Hindlimb muscle (tissue), 1 donor: ENCODE measurements at places on chromosomes 7 and 10.

DNA sequence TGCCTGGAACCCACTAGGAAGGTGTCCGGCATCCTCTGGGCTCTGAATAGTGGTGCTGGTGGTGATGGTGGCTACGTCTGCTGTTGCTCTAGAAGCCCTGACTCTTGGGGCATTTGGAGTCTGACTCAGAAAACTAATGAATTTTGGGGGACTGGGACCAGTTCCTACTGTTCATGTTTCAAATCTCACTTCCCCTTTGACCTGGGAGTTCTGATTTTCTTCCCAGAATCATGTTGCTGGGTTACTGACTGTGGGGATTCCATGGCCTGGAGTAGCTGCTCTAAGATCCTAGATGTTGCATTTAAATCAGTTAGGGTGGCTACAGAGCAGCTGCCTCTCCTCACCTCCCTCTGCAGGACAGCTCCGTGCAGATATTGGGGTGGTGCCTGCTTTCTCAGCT lies 3.2 kb downstream of the TSPAN33 start:
- DNase-seq = no peak

GRCh38 chr10:4767033-4767814 lies 58.8 kb upstream of the AKR1E2 start:
- peak; percentile 34 for DNase-seq

DNA sequence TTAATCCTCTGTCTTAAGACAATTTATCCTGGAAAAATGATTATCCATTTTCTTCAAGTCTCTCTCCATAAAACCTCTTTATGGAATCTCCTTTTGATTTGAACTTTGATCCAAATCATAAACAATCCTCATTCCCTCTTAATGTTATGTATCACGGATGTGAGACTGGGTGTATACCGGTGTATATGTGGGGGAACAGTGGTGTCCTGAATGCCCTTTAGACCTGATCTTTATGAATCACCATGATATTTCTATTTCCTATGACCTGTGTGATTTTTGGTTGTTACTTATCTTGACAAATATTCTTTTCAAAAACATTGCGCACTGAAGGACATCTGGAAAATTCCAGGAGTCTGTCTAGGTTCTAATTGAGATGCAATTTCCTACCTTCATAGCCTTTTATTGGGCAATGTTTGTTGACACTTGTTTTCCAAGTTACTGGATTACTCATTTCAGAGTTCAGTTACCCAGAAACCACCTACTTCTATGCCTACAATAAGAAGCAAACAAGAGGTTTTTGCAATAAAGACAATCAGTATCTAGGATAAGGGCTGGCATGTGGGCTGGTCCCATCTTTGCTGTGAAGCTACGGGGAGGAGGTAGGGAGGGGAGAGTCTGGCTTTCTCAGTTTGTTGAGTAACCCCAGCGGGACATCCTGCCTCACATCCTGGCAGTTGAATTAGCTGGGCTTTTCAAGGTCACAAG lies 190.4 kb downstream of the CTTNBP2 start:
- DNase-seq = no peak

- no peak for DNase-seq
Measured at GRCh38 chr10:42650374-42650773, 12.0 kb upstream of the ZNF33B start.

GRCh38 chr10:71647526-71648253 lies 71.9 kb downstream of the C10orf105 start:
- no peak for DNase-seq

DNA sequence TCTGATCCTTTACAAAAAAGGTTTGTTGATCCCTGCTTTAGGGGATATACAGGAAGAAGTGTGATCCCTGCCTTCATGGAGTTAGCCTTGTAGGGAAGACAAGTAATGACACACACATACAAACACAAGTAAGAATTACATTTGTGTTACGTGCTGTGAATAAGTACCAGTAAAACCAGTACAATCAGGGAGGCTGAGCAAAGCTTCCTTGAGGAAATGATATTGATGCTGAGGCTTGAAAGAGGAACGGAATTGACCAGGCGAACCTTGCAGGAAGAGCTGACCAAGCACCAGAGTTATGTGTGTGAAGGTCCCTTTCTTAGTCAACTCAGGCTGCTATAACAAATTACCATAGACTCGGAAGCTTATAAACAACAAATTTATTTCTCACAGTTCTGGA lies 83.6 kb upstream of the CACUL1 start:
- no peak for DNase-seq

DNA sequence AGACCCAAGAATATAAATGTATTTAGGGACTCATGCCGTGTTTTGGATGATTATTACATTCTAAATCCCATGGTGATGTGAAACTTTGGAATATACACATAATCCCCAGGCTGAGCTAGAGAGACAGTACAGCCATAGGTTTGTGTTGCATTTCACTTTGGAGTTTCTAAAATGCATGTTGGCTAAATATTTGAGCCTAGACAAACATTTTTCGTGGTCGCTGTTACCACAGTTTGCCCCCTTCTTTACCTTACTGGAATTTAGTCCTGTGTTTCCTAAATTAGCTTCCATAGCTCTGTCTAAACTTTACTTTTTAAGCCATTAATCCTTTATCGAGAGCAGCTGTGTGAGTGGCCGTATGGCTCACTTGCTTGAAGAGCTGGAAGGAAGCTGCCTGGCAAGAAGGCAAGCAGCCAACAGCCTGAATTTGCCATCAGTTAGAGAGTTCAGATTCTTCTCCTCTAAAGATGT lies 192.0 kb downstream of the BICC1 start:
- no peak for DNase-seq

GRCh38 chr7:28854750-28855074 lies 103.4 kb downstream of the TRIL start:
- DNase-seq = no peak

DNA sequence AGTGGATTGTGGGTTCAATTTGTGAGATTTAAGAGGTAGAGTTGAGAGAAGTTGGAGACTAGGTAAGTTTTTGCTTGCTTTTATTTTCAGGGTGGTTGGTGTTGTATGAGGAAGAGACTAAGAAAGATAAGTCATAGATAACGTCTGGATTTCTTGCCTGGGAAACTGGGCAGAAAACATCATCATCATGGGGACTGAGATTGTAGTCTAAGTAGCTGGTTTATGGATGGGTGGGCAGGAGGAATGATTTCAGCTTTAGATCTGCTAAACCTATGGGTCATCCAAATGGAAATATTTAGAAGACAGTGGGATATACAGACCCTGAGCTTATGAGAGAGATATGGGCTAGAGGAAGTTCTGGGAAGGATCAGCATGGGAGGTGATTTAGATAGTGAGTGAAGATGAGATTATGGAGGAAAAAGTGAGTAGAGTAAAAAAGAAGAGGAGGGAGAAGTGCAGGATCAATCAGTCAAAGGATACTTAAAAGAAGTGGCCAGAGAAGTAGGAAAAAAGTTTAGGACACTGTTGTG lies 169.8 kb downstream of the WNT2 start:
- no peak for DNase-seq

DNA sequence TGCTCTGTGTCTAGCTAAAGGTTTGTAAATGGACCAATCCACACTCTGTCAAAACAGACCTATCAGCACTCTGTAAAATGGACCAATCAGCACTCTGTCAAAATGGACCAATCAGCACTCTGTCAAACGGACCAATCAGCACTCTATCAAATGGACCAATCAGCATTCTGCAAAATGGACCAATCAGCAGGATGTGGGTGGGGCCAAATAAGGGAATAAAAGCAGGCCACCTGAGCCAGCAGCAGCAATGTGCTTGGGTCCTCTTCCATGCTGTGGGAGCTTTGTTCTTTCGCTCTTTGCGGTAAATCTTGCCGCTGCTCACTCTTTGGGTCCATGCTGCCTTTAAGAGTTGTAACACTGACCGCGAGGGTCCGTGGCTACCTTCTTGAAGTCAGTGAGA lies 740.5 kb upstream of the POM121L12 start:
- no peak for DNase-seq

DNA sequence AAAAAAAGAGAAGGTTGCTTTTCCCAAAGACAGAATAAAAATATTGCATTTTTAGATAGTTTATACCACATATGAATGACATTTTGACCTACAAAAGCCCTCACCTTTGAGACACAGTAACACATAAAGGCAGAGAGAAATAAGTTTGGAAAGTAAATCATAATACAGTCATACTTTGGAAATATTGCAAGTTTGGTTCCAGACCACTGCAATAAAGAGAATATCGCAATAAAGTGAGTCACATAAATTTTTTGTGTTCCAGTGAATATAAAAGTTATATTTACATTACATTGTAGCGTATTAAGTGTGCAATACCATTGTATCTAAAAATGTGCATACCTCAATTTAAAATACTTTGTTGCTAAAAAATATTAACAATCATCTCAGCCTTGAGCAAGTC lies 40.3 kb downstream of the CCDC71L start:
- DNase-seq = no peak

- no peak for DNase-seq
Measured at GRCh38 chr7:36312915-36313334, 76.7 kb upstream of the ANLN start.

DNA sequence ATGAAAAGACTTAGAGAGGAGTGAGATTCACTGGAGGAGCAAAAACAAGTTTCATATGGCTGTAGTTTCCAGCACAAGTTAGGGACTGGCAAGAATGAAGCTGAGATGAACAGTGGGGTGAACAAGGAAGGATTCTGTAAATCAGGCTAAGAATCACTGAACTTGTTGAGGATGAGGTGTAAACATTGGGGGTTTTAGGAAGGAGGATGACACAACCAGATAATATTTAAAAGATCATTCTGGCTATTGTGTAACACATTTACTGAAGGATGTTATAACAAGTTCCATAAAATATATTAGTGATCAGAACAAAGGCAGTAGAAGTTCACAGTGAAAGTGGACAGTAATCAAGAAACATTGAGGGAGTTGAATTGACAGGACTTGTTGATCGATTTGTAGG lies 68.9 kb downstream of the CD36 start:
- DNase-seq = no peak

GRCh38 chr10:117681104-117681503 lies 138.6 kb downstream of the EMX2 start:
- no peak for DNase-seq

GRCh38 chr7:95026421-95027072 lies 119.2 kb downstream of the PPP1R9A start:
- DNase-seq = no peak

DNA sequence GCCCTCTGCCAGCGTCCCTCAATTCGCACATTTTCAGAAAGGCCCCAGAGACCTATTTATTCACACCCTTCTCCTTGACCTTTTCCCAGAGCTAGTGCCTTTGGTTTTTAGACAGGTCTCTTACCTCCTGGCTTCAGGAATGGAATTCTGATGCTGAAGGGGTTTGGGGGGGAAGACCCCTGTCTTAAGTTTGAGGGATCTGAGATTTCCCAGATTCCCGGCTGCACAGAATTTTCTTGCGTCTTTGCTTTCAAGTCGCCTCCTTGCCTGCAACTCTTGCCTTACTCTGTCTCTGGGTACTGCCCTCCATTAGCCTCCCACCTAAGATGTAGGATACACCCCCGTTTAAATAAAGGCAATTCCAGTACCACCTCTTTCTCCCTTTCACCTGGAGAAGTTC lies 1.9 kb downstream of the GATA3 start:
- no peak for DNase-seq

DNA sequence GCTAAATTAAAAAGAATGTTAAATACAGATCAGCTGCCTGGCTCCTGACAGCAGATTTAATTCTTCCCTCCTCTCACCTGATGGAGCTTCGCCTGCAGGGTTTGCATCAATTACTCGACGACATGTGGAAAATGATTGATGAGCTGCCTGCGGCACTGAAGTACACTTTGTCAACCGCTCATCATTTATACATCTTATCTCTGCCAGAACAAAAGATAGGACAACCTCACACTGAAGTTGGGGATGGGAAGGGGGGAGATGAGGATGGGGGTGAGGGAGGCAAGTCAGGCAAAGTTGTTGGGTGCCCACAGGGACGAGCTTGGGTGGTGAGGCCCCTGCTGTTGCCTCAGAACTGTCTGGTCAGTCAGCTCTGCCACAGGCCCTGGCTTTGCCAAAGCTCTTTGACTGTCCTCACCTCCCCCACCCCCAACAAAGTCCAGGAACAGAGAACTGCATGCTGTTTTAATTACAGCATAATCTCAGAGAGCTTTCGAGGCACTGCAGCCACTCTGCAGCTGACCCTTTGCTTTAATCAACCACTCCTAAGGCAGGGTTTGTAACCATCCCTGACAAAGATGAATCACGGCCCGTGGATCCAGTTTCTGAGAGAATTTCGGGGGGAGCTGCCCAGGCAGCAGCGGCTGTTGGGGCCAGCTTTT lies 702.3 kb downstream of the LRMDA start:
- no peak for DNase-seq

DNA sequence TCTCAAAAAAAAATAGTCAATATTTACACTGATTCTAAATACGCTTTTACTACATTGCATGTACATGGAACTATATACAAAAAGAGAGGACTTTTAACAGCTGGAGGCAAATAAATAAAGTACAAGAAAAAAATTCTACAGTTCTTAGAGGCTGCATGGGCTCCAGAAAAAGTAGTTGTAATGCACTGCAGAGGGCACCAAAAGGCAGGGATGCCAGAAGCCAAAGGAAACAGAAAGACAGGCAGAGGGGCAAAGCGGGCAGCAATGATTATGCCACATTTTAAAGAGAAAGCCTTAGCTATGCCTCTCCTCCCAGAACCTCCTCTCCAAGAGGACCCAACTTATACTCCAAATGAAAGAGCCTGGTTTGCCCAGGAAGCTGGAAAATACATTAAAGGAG lies 11.6 kb upstream of the ADCK2 start:
- DNase-seq = no peak

GRCh38 chr10:104300736-104301292 lies 31.8 kb downstream of the GSTO2 start:
- peak; percentile 66 for DNase-seq

- DNase-seq = no peak
Measured at GRCh38 chr7:140383954-140384713, 14.2 kb downstream of the SLC37A3 start.

GRCh38 chr7:91264924-91265681 lies 870 bp downstream of the FZD1 start:
- DNase-seq = peak; percentile 75

DNA sequence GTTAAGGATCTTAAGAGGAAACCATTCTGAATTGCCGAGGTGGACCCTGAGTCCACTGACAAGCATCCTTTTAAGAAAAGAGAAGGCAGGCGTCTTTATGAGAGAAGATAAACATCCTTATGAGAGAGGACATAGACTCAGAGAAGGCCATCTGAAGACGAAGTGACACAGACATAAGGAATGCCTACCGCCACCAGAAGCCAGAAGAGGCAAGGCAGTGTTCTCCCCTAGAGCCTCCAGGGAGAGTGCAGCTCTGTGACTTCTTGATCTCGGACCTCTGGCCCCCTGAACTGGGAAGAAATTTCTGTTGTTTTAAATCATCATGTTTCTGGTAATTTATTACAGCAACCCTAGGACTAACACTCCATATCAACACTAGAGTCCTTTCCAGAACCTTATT lies 25.2 kb upstream of the ING3 start:
- no peak for DNase-seq
